ENCODE measurements at places on chromosomes 12 and 14.
A peak's percentile ranks its signal among the peaks of the same experiment; 100 is the strongest.

DNA sequence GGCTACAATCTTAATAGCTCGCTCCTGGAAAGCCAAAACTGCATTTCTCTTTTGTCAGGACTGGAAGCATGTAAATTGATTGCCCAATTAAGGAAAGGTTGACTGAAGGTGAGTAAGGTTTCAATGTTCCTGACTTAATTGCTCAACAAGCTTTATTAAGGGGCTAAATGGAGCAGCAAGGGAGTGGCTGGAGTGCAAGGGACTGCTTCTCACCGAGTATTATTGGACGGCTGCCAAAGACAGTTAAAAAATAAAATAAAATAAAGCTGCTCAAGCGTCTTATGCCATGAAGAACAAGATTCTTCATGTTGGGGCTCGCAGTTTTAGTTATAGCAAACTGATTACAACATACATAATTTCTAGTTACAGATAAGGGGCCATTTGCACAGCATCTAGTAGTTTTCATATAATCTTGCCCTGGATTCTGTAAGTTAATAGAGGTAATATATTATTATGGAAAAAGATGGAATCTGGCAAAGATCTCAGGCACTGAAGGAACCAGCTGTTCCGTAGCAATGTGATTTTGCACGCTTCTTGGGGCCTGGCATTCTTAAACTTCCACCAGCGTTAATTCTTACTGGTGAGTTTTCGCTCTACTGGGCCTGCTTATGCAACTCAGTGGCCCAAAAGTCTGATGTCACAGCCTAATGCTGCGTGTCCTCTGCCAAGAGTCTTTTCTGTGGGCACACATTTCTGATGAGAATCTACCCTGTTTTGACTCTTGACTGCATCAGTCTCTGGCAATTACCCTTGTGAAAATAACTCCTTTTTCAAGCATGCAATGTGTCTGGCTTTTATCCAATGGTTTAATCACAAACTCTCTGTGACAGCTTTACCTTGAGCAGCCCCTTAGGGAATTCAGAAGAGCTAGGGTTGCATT is 108.5 kb downstream of the SLC38A1 start:
- peak; percentile 87 for DNase-seq

DNA sequence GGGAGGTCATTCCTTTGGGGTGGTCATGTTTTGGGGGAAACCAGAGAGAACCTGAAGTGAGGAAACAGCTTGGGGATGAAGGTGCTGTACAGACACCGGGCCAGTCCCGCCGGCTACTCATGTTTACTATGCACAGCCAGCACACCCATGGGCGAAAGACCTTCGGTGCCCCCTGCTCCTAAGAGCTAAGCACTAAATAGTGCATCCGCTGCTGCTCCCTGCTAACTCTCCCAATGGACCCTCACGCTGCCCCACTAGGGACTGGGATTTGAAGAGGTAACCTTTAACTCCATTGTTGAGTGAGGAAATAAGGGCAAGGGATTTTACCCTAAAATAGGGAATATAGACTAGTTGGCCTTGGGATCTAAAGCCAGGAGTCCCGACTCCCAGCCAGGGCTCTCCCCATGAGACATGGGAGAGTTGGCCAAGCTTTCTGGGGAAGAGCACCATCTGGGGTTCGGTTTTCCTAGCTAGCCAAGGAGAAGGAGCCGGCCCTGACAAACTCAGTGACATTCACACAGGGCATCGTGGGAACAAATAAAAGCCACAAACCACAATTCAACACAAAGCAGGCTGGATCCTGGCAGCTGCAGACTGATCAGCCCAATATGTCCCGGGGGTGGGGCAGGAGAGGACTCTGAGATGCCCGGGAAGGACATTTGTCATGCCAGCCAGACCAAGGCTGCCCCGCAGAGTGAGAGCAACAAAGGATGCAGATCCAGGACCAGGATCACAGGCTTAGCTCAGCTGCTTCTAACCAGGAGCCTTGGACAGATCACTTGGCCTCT is 91.7 kb downstream of the SINHCAF start:
- no peak for DNase-seq

- no peak for DNase-seq
Observed at GRCh38 chr14:75880512-75880911, 101.3 kb downstream of the TGFB3 start.

DNA sequence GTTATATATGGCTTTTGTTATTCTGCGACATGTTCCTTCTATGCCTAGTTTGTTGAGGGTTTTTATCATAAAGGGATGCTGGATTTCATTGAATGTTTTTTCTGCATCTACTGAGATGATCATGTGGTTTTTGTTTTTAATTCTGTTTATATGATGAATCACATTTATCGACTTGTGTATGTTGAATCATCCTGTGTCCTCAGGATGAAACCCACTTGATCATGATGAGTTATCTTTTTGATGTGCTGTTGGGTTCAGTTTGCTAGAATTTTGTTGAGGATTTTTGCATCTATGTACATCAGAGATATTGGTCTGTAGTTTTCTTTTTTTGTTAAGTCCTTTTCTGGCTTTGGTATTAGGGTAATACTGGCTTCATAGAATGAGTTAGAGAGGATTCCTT is 291.2 kb downstream of the AKAP6 start:
- DNase-seq = peak; percentile 46

- DNase-seq = no peak
Observed at GRCh38 chr14:72736308-72736707, 157.6 kb downstream of the DPF3 start.

- DNase-seq = peak; percentile 63
Observed at GRCh38 chr14:31207287-31207754, 272 bp downstream of the HECTD1 start.

DNA sequence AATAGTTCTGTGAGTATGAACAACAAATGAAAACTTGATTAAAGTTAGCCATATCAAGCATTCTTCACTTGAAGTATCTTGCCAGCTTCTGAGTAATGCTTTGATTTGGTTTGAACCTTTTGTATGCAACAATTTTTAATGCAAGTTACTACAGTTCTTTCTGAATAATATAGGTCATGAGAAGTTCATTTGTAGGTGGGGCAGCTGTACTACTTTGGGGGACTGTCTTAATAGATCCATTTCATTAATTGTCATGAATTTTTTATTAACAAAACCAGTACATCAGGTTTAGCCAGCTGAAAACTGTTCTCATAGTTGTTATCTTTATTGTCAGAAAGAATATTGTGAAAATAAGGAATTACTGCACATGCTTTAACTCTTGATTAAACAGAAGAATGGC is 142.7 kb downstream of the FOXA1 start:
- DNase-seq = peak; percentile 25

DNA sequence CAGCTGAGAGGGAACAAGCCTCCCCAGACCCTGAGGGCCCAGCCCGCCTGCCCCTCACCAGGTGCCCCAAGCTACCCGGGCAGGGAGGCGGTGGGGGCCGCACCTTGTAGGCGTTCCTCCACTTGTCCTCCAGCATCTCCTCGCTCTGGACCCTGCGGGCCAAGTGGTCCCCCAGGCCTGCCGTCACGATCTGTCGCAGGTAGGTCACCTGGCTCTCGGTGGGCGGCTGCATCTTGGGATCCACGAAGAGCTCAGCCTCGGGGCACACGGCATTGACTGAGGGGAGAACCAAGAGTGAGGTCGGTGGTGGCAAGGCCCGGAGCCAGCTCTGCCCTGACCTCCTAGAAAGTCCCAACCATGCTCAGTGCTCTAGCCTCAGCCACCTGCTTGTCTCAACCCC is 36.6 kb downstream of the DHX37 start:
- no peak for DNase-seq

GRCh38 chr14:59483819-59484638 is at the start of the genes JKAMP and L3HYPDH:
Gene JKAMP (plus strand): TSS chr14:59484517. CDS start chr14:59484590, 73 bp downstream.
Gene L3HYPDH (minus strand): TSS chr14:59484408. CDS start chr14:59484316, 92 bp downstream.
- peak; percentile 79 for DNase-seq

GRCh38 chr12:46391630-46392029 is 19.1 kb upstream of the SLC38A2 start:
- DNase-seq = no peak

- DNase-seq = no peak
Observed at GRCh38 chr12:6367065-6367968, 8.0 kb downstream of the SCNN1A start.

DNA sequence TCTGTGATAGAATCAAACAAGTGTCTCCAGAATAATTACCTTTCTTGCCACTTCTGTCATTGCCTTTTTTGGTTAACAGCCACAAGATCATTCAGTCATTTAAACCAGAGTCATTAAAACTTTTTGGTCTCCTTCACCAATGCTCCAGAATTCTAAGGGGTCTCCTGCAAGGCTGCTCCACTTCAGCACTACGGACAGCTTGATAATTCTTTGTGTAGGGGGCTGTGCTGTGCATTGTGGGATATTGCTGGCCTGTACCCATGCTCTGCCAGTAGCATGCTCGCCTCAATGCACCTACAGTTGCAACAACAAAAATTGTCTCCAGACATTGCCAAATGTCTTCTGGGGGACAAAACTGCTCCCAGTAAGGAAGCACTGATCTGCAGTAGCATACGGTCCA is 7.3 kb downstream of the ADAMTS20 start:
- no peak for DNase-seq

DNA sequence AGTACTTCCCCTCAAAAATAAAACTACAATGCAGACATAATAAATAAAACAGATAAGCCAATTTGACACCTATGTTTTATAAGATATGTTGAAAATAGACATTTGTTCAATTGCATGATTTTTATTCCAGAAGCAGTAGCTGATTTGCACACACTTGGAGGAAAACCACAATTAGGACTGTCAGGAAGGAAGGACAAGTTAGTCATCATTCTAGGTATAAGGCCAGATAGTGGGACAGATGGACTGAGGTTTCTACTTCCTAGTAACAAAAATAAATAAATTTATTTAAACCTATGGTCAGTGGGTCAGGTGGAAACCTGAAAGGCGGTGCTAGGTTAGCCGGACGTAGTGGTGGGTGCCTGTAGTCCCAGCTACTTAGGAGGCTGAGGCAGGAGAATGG is 141.8 kb upstream of the RASSF8 start:
- DNase-seq = no peak

DNA sequence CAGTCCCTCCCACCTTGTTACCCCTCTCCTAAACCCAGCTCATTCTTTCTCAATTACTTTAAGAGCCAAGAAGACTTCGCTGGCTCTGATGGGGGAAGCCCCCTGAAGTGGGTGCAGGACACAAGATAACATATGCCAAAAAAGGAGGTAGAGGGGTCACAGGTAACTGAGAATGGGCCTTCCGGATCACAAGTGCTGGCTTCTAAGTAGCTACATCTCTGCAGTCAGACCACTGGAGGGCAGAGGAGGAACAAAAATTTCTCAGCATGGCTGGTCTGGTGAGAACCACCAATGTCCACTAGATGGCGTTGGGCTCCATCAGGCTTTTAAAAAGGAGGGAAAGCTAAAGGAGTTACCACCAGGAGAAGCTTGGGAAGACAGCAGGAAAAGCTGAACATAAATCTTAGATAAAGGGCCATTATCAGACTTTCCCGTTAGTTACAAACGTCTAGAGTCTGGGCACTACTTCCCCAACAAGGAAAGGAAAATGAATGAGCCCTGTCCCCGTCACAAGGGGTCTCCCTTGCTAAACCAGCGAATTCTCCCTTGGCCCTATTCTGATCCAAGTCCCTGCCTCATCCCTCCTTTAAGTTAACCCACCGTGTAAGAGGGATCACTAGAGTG is 11.6 kb upstream of the CDH24 start:
- DNase-seq = peak; percentile 82

DNA sequence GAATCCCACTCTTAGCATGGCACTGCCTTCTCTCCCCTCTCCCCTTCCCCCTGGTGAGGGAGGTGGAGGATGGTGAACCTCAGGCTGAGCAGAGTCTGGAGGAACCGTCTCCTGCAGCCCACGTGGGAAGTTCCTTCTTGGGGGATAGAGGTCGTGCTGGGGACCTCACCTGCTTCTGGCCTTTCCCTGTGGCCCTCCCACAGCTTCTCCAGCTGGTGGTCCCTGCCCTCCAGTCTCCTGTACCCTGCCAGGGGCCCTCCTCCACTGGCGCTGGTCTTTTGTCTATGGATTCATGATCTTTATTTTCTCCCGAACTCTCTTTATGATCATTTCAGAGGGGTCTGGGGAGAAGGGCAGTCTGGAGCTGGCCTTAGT is 9.0 kb upstream of the MTA1 start:
- no peak for DNase-seq

- no peak for DNase-seq
Observed at GRCh38 chr12:67837876-67838275, 151.4 kb upstream of the IFNG-AS1 start.

- peak; percentile 69 for DNase-seq
Observed at GRCh38 chr12:51951199-51951842, at the start of gene ACVR1B. Gene ACVR1B (plus strand): TSS chr12:51951699. CDS start chr12:51951744, 45 bp downstream.

DNA sequence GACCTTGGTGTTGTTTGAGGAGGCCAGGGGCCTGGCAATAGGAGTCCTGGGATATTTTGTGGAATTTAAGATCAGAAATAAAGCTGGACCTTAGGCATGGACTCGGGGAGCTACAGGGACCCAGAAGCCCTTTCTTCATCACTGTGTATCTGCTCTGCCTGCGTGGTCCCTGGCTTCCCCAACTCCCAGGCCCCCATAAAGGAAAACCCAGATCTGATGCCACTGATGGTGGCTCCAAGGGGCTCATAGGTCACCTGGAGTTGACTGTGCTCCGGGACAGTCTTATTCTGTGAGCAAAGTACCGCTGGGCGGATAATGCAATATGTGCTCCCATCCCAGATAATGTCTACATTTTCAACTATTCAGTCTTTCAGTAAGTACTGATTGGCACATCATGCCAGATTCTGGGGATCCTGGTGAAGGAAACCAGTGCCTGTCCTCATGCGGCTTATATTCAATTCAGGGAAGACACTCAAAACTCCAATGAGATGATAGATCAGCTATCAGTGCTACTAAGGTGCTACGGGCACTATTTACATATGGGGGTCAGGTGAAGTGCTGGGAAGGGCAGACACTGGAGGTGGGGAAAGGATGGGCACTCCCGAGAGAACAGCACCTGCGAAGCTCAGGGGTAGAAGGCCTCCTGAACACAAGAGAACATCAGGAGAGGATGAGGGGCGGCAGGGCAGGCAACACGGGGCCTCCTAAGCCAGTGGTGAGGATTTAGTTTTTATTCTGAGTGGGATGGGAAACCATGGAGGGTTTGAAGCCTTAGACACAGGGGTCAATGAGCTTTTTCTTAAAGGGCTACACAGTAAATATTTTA is 5.5 kb upstream of the SELPLG start:
- no peak for DNase-seq

DNA sequence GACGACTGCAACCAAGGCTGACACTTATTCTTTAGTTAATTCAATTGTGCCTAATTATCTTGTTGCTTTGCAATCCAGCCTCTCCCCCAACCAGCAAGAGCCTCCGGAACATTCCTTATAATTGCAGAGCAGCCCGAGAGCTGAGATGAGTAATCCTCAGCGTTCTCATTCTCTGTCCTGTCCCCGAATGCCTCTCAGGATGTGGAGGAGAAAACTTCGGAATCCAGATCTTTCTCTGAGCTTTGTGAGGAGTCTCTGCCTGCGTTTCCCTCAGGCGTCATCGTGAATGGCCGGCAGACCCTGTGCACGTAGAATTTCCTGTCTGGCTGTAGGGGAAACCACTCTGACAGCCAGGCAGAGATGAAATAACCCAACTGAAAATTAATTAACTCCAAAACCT is 160.5 kb upstream of the DIO3 start:
- DNase-seq = no peak

GRCh38 chr14:50784683-50785456 is 46.1 kb downstream of the NIN start:
- no peak for DNase-seq

- no peak for DNase-seq
Observed at GRCh38 chr12:86170051-86170450, 86.1 kb downstream of the MGAT4C start.

GRCh38 chr12:6140651-6141447 is 16.4 kb upstream of the VWF start:
- DNase-seq = no peak

- peak; percentile 88 for DNase-seq
Observed at GRCh38 chr14:68939893-68940613, 39.0 kb downstream of the ACTN1 start.

GRCh38 chr12:107336695-107337094 is 243.3 kb upstream of the CRY1 start:
- no peak for DNase-seq
